Memory B cell (primary cell): ENCODE measurements at places on chromosomes 16 and 17.
A peak's percentile ranks its signal among the peaks of the same experiment; 100 is the strongest.

GRCh38 chr17:61047515-61047914, 352.1 kb upstream of the TBX2 start:
- no peak overlapping the region for H3K4me3 ChIP-seq
- no peaks in the 10 kb centered on the region for H3K27me3 ChIP-seq
- no peaks in the 10 kb centered on the region for H3K4me1 ChIP-seq
- no peak overlapping the region for H3K27ac ChIP-seq
- no peak for DNase-seq

GRCh38 chr16:69077251-69077650, 28.2 kb upstream of the HAS3 start:
- H3K4me3 ChIP-seq = no peak overlapping the region
- H3K4me1 ChIP-seq = no peaks in the 10 kb centered on the region
- H3K27me3 ChIP-seq = no peaks in the 10 kb centered on the region
- no peak overlapping the region for H3K27ac ChIP-seq

DNA sequence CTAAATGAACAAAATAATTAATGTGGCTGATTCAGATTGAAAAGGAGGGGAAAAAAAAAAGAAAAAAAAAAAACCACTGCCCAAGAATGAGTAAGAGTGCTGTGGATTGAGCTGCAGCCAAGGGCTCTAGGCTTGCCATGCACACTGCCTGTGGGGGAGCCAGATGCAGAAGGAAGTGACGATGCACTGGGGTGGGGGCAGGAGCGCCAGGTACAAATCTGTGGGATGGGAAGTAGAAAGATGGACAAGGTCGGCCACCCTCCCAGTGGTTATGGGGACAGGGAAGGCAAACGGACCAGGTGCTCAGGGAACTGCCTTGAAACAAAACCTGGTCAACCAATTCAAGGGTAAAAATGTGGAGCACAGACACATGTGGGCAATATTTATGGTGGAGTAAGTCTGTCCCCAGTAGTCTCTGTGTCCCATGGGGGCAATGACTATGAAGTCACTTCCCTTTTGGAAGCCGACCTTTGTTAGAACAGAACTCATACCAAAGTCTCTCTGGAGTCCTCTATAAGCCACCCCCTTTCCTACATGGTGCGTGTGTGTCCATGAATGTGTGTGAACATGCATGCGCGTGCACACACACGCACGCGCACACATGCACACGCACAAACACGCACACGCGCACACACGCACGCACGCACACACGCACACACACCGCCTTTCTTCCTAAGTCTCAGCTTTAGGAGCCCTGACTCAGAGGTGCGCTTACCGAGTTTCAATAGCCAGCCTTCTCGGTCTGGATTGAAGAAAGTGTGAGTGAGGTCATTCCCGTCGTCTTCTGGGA, 84.3 kb downstream of the CYTH1 start:
- H3K36me3 ChIP-seq = peaks cover 41% of the 10 kb centered on the region
- H3K27ac ChIP-seq = peak overlapping the region; percentile 86
- DNase-seq = no peak
- peaks cover 45% of the 10 kb centered on the region for H3K4me1 ChIP-seq
- peak overlapping the region; percentile 1 for H3K4me3 ChIP-seq

- peaks cover 2% of the 10 kb centered on the region for H3K4me1 ChIP-seq
- H3K36me3 ChIP-seq = no peaks in the 10 kb centered on the region
- H3K4me3 ChIP-seq = no peak overlapping the region
- DNase-seq = no peak
- no peaks in the 10 kb centered on the region for H3K27me3 ChIP-seq
Observed at GRCh38 chr17:6474906-6475305, 30.7 kb downstream of the PIMREG start.

DNA sequence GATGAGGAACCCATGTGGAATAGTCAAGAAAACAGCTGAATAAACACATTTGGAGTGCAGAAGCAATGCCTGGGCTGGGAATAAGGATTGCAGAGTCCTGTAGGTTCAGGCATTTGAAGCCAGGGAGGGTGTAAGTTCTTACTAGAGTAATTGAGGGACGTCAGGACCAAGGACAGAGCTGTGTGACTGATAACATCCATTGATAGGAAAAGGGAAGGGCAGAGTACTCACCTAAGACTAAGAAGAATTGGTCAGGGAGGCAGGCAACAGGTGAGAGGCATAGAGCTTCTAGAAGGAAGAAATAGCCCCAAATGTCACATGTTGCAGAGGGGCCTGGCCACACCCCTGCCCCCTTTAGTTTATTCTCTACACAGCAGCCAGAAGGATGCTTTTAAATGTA, 79.8 kb upstream of the TMEM132E start:
- H3K4me3 ChIP-seq = no peak overlapping the region
- no peak overlapping the region for H3K27ac ChIP-seq
- no peak for DNase-seq
- no peaks in the 10 kb centered on the region for H3K36me3 ChIP-seq

DNA sequence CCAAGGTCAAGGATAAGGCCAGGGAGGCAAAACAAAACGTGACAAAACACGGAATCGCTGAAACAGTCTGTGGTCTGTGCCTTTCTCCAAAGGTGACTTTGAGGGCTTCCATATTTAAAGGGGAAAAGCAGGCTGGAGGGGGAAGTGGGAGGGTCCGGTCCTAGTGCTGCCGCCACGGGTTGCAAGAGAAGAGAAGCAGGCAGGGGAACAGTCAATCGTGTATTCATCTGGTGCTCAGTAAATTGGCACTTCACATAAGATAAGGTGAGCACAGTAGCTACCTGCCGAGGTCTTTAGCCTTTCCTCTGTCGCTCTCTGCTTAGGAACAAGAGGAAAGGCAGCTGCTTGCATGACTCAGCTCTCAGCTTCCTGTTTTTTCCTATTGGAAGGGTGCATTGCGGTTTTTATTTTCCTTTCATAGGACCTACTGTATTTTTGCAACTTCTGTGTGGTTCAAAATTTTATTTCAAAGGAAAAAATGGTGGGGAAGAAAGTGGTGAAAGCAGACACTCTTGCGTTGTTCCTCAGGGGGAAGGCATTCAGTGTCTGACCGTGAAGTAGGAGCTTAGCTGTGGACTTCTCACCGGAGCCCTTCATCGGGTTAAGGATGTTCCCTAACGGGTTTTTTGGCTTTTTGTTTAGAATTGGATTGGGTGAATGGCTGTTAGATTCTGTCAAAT, 7.1 kb upstream of the LGALS3BP start:
- H3K36me3 ChIP-seq = peaks cover 13% of the 10 kb centered on the region
- DNase-seq = no peak
- H3K4me3 ChIP-seq = no peak overlapping the region
- H3K27ac ChIP-seq = no peak overlapping the region
- H3K4me1 ChIP-seq = peaks cover 12% of the 10 kb centered on the region

- DNase-seq = no peak
- no peaks in the 10 kb centered on the region for H3K4me1 ChIP-seq
- H3K4me3 ChIP-seq = no peak overlapping the region
- peaks cover 5% of the 10 kb centered on the region for H3K27me3 ChIP-seq
- no peaks in the 10 kb centered on the region for H3K36me3 ChIP-seq
Observed at GRCh38 chr16:9820476-9821246, 361.6 kb downstream of the GRIN2A start.

GRCh38 chr17:76720941-76721340, 5.5 kb downstream of the JMJD6 start:
- H3K36me3 ChIP-seq = peaks cover 15% of the 10 kb centered on the region
- H3K27me3 ChIP-seq = no peaks in the 10 kb centered on the region
- DNase-seq = no peak
- H3K4me1 ChIP-seq = peaks cover 16% of the 10 kb centered on the region

- H3K27me3 ChIP-seq = no peaks in the 10 kb centered on the region
- H3K4me1 ChIP-seq = peaks cover 13% of the 10 kb centered on the region
- DNase-seq = no peak
- H3K36me3 ChIP-seq = peaks cover 2% of the 10 kb centered on the region
Observed at GRCh38 chr16:71707199-71707598, 17.3 kb downstream of the PHLPP2 start.

GRCh38 chr16:2603165-2604015, 65.6 kb downstream of the PDPK1 start:
- peak overlapping the region; percentile 92 for H3K27ac ChIP-seq
- H3K27me3 ChIP-seq = no peaks in the 10 kb centered on the region
- peak; percentile 71 for DNase-seq
- peaks cover 2% of the 10 kb centered on the region for H3K36me3 ChIP-seq
- peaks cover 13% of the 10 kb centered on the region for H3K4me1 ChIP-seq
- H3K4me3 ChIP-seq = peak overlapping the region; percentile 93

DNA sequence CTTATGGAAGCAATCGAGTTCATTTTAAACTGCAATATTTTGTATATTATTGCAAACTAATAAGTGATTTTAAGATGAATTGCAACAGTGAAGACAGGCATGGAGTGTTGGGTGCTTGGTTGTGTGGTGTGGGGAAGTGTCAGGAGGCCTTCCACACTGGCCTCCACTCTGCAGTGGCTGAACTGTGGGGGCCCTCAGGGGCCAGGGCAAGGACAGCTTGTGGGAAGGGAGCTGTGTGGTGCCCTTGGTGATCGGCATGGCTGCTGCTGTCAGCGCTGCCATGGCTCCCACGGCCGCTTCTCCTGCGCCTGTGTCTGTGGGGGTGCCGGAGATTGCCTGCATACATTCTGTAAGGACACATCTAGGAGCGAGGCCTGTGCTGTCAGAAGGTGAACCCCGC, 19.2 kb downstream of the TCF25 start:
- H3K27ac ChIP-seq = no peak overlapping the region
- DNase-seq = no peak
- H3K4me3 ChIP-seq = no peak overlapping the region
- no peaks in the 10 kb centered on the region for H3K4me1 ChIP-seq
- H3K36me3 ChIP-seq = peaks cover 11% of the 10 kb centered on the region

- peaks cover 42% of the 10 kb centered on the region for H3K27me3 ChIP-seq
- no peak for DNase-seq
- peaks cover 32% of the 10 kb centered on the region for H3K4me1 ChIP-seq
- H3K27ac ChIP-seq = no peak overlapping the region
Observed at GRCh38 chr16:67174706-67175231, 4.4 kb downstream of the NOL3 start.

GRCh38 chr17:11492511-11492910, 105.8 kb upstream of the DNAH9 start:
- H3K4me3 ChIP-seq = no peak overlapping the region
- no peak overlapping the region for H3K27ac ChIP-seq

GRCh38 chr17:57257195-57257894, 1.0 kb downstream of the MSI2 start:
- H3K4me3 ChIP-seq = peak overlapping the region; percentile 96
- peaks cover 9% of the 10 kb centered on the region for H3K36me3 ChIP-seq
- H3K4me1 ChIP-seq = peaks cover 33% of the 10 kb centered on the region
- H3K27me3 ChIP-seq = no peaks in the 10 kb centered on the region

DNA sequence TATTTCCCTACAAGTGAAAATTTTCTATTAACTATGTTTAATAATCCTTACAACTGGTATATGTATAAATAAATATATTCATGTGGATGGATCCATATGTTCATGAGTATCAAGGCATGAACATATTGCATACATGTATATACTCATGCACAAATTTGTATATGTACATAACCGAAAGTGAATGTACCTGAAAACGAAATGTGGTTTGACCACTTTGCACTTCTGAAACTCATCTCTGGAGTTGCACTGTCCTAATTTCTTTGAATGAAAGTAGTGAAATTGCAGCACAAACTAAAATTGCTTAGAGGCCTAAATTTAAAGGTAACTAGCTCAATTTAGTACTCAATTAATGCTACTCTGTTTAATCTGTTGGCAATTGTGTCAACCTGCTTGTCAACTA, 27.4 kb upstream of the GNAO1 start:
- H3K27ac ChIP-seq = no peak overlapping the region
- DNase-seq = no peak
- no peaks in the 10 kb centered on the region for H3K4me1 ChIP-seq
- no peak overlapping the region for H3K4me3 ChIP-seq
- peaks cover 6% of the 10 kb centered on the region for H3K27me3 ChIP-seq

GRCh38 chr17:8012996-8013640, 10.7 kb downstream of the GUCY2D start:
- H3K27ac ChIP-seq = no peak overlapping the region
- H3K4me1 ChIP-seq = peaks cover 17% of the 10 kb centered on the region
- peaks cover 19% of the 10 kb centered on the region for H3K27me3 ChIP-seq
- no peak for DNase-seq
- no peak overlapping the region for H3K4me3 ChIP-seq

DNA sequence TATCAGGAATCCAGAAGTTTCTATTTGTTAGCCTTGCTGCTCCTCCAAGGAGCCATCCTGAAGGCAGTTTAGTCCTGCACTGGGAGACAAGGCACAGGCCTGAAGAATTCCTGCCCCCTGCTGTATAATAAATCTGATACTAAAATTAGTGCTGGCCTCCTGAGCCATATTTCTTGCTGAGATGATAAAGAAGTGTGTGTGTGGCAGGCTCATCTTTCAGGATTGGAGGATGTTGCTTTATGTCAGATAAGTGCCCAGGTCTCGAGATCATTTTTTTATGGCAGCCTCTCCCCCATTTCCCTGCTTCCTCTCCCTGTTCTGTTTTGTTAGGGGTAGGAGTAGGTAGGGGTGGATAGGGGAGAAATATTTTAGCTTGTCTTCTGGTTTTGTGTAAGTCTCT, 26.0 kb downstream of the MSI2 start:
- peak overlapping the region; percentile 14 for H3K27ac ChIP-seq
- H3K27me3 ChIP-seq = no peaks in the 10 kb centered on the region
- H3K4me3 ChIP-seq = no peak overlapping the region
- DNase-seq = no peak
- H3K4me1 ChIP-seq = peaks cover 26% of the 10 kb centered on the region

DNA sequence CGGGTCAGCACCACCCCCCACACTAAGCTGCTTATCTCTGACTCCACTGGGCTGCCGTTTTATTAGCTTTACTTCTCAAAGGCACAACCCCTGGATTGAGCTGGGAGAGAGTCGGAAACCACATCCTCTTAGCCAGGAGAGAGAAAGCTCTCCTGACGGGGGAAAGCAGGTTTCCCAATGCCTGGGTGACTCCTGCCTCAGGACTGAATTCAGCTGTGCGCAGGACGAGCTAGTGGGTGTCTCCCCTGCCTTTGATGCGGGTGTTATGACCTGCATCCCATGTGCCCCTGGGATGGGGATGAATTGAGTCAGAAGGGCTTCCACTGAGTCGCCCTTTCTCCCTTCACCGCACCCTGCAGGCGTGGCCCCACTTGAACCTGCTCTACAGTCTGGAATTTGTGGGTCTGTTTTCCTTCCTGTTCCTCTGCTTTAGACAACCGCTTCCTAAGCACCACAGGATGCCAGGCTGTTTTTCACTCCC, 819.2 kb upstream of the EEF2KMT start:
- H3K4me3 ChIP-seq = no peak overlapping the region
- DNase-seq = no peak
- H3K27ac ChIP-seq = no peak overlapping the region
- H3K4me1 ChIP-seq = no peaks in the 10 kb centered on the region
- no peaks in the 10 kb centered on the region for H3K27me3 ChIP-seq

DNA sequence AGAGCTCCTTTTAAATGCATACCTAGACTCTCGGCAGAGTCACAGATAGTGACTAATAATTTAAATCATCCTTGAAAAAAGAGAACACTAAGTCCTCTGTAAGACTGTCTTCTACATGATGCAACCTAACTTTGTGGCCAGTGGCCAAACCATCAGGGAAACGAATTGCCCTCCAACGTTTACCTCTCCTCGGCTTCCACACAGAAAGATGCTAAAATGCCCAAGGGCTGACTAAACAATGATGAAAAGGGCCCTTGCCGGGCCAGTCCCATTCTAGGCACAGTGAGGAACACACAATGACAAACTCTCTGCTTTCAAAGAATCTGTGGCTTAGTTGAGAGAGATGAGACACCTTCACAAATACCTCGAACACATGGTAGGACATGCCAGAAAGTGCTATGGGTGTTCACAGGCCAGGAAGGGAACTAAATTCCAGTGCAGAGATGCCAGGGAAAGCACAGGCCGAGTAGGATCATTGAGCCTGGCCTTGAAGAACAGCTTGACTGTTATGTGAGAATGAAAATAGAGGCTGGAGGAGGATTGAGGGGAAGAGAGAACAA, 35.3 kb upstream of the PITPNM3 start:
- no peak for DNase-seq
- no peaks in the 10 kb centered on the region for H3K27me3 ChIP-seq
- no peak overlapping the region for H3K27ac ChIP-seq
- H3K36me3 ChIP-seq = peaks cover 45% of the 10 kb centered on the region
- no peak overlapping the region for H3K4me3 ChIP-seq
